ENCODE measurements at places on chromosomes 7 and 10.

DNA sequence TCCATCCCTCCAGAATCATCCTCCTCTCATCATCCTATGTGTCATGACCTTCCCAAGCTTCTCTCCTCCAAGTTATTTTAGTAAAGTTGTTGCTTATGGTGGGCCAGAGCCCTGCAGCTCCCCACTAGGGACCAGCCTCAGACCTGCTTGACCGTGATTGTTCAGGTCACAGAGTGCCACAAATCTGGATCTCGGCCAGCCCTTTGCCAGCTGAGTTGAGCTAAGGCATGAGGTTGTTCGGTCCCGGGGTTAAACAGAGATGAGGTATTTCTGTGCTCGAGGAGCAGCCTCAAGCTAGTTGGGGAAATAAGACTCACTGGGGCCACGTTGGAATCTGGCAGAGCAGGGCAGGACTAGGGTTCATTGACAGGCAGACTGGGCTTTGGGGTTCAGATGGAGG, 66.3 kb upstream of the PPIF start:
- no peak for DNase-seq

- DNase-seq, result no peak
Observed at GRCh38 chr10:98261436-98262277, 6.3 kb downstream of the LOXL4 start.

DNA sequence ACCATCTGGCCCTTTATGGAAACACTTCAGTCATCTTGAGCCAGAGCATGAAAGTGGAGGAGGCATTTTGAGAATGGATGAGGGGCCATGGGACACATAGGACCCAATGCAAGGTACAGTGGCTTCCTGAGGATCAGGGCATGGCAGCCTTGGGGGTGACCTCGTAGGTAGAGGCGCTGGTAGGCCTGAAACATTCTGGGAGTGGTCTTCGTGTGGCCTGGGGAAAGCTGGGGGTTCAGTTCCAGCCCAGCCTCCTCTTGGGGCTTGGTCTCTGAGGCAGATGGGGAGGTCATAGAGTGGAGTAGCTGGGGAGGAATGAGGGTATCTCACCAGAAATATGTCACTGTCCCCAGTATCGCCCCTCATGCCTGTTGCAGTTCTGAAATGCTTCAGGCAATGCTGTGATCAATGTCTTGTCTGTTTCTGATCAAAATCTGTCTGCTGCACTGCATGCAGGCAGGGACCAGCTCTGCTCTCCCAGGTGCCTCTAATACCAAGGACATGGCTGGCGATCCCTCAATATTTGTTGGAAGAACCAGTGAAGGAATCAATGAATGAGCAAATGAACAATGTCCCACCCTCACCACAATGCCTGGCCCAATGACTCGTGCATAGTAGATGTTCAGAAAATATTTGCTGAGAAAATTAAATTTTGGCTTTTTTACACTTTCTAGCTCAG, 90.9 kb downstream of the CHST15 start:
- no peak for DNase-seq

- no peak for DNase-seq
Observed at GRCh38 chr7:54917613-54918391, 101.0 kb upstream of the EGFR start.

DNA sequence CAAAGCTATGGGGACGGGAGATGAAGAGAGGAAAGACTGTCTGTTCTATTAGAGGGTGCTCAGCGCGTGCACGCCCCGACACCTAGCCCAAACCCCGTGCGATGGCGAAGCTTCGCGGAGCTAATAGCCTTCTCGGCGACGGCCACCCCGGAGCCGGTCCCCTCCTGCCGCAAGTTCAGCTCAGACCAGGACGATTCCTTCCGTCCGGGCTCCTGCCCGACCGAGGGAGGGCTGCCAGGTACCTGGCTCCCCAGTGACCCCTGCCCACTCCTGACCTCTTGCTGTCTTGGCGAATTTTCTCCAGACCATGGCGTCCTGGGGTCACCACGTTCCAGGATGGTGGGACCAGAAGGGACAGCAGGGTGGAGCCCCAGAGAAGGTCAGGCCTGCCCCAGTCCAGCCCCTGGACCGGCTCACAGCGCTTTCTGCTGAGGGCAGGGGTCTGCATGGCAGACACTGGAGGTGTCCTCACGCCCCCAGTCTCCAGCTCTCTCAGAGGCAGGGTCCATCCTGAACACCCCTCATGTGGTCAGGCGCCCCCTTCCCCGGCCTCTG, 36.7 kb downstream of the UNCX start:
- DNase-seq, result no peak

- DNase-seq, result no peak
Observed at GRCh38 chr7:150613880-150614279, 18.3 kb downstream of the GIMAP6 start.

DNA sequence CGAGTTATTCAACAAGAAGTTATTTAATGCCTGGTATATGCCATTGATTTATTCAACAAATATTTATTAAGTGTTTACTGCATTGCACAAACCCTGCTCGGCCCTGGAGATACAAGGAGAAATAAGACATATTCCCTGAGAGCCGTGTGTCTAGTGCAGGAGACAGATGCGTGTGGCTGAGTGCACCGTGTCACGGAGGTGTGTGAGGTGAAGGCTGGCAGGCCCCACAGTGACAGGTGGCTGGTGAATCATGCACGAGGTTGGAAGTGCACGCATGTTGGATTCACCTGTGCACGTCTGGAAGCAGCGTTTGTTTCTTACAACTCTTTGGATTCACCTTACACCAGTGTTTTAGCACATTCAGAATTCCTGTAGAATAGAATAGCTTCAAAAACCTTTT, 136.6 kb upstream of the SHH start:
- no peak for DNase-seq

DNA sequence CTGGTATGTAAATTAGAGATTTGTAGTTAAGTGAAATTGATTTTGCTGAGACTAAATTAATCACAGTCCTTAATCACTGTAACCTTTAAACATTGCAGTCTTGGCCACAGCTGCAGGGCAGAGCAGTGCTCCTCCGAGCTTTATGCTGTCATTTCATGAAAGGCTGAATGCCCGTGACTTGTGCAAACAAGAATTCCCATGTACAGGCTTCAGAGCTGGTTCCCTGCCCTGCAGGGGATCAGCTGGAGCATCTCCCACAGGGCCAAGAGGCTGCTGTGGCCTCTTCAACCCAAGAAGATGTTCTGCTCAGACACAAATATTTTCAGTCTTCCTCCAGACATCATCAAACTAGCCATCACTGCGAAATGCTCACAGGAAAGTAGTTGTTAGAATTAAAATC, 419.1 kb downstream of the AUTS2 start:
- no peak for DNase-seq

DNA sequence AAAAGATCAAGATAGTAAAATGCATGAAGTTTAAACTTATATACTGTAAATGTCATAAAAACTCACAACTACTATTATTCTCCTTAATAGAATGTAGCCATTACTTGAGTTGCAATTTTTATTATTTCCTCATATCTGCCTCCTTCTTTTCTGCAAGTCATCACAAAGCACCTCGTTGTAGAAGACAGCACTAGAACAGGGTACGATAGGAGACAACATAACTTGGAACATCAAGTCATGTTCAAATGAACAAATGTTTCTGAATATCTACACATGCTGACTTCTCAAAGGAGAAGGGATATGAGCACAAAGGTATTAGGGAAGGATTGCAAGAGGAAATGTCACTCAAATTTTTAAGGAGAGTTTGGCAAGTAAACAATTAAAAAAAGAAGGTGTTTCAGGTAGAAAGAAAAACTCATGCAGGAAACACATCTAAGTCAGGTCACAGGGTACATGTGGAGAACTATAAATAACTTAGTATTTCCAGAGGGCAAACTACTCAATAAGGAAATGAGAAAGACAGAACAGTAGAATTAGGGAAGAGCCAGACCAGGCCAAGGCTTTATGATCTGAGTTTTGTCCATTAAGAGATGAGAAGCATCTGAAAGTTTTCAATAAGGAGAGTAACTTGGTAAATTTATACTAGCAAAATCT, 186.7 kb downstream of the CRPPA start:
- no peak for DNase-seq

DNA sequence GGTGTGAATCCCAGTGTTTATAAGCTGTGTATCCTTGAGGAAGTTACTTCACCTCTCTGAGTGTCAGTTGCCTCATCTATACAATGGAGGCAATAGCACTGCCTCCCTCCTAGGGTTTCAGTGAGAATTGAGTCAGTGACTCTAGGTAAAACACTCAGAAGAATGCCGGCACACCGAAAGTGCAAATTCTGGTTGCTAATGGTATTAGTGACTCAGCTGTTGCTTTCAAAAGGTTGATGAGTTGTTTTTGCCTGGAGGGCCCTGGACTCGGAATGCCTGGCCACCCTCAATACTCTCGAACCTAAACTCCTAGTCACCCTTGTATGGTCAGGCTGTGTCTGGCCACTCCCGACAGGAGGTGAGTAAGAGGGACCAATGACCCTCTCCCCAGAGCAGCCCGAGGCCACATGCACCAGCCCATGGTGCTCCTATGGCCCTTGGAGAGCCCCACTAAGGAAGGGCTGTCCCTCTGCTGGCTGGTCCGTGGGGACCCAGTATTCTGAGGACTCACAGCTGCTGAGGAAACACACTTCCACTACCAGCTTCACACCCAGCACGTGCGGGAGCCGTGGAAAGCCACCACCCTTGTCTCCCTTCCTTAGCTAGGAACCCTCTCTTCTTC, 60.2 kb downstream of the CALML3 start:
- DNase-seq, result no peak

DNA sequence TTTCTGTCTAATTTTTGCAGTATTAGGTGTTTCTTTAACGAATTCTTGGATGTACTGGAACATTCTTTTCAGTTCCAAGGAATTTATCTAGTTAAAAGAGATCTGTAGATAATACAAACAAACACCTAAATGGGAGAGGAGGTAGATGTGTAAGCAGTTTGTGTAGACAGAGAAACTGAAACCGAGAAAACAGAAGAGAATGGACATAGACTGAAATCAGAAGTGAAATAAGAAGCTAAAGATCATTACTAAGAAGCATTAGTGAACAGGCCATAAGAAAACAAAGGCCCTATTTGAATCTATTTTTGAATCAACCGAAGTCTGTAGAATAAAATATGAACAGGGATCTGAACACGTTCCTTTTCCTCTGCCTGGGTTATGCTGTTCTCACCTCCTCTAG, 26.5 kb upstream of the TMEM229A start:
- DNase-seq, result no peak

DNA sequence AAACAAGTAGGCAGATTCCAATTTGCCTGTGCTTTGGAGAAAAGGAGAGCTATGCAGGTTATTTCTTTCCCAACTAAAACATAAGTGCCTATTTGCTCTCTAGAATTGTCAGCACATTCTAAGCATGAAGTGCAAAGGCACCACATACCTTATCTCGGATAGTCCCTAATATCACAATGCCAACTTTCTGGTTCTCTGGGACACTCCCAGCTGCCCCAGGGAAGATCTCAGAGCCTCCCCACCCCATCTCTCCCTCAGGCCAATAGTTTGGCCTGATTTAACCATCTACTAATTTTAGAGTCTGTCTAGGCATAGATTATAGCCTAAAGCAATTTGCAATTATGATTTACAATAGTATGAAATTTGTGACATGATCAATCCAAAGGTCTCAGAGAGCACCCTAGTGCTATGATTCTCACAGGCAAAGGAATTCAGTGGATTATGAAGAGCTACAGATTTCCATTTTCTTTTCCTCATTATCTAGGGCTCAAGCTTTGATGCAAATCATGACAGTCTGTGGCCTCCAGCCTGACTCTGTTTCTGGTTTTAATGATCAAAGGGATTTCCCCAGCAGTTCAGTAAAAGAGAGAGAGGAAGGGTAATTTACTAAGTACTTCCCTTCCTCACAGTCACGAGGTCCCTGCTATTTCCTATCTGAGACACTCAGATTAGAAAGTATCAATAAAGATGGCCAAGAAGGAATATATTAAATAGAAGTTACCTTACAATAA, 29.0 kb upstream of the IL6 start:
- DNase-seq, result no peak

Data from activated CD4-positive, CD25-positive, alpha-beta regulatory T cell treated with anti-CD3 and anti-CD28 coated beads, Interleukin-2, amount 50 U/mL, for 72 hours (primary cell).